ENCODE measurements at places on chromosomes 13 and 19. TPM values are rescaled to one million over a fixed set of nuclear protein-coding genes. Genes with fewer than 3 reads are reported as not detected.

TPM4 gene
- 253 TPM for polyA plus RNA-seq

MCEMP1 gene
- 1.6 TPM for polyA plus RNA-seq

ECSIT gene
- 31.0 TPM for polyA plus RNA-seq

KLF1 gene
- 0.09 TPM for polyA plus RNA-seq

HSD11B1L gene
- 6.5 TPM for polyA plus RNA-seq

SCGB2B2 gene
- polyA plus RNA-seq = 0.14 TPM

IGFL2 gene
- polyA plus RNA-seq = 6.9 TPM

SLC10A2 gene
- polyA plus RNA-seq = 0.07 TPM

TUBA3C gene
- polyA plus RNA-seq = not detected

LRG1 gene
- polyA plus RNA-seq = 2.1 TPM

TMEM190 gene
- polyA plus RNA-seq = 3.4 TPM

OR7D2 gene
- polyA plus RNA-seq = 0.07 TPM

KIR2DL1 gene
- 0.05 TPM for polyA plus RNA-seq

SIGLEC14 gene
- 7.3 TPM for polyA plus RNA-seq

SPRY2 gene
- 21.6 TPM for polyA plus RNA-seq

VSTM2B gene
- polyA plus RNA-seq = 0.16 TPM

ZSCAN5B gene
- 0.05 TPM for polyA plus RNA-seq

BICRA gene
- 8.1 TPM for polyA plus RNA-seq

ZNF730 gene
- polyA plus RNA-seq = 0.23 TPM

ZNF682 gene
- 19.6 TPM for polyA plus RNA-seq

KRTDAP gene
- 523 TPM for polyA plus RNA-seq

ZNF616 gene
- polyA plus RNA-seq = 5.2 TPM

TLE6 gene
- polyA plus RNA-seq = 4.9 TPM

KCNC3 gene
- polyA plus RNA-seq = 6.8 TPM

LMTK3 gene
- 1.5 TPM for polyA plus RNA-seq

SLC15A1 gene
- 1.2 TPM for polyA plus RNA-seq

PSG3 gene
- 0.05 TPM for polyA plus RNA-seq

FBN3 gene
- polyA plus RNA-seq = 0.16 TPM

IL4I1 gene
- 11.5 TPM for polyA plus RNA-seq

FAM216B gene
- polyA plus RNA-seq = 0.14 TPM

OR1M1 gene
- under 0.01 TPM for polyA plus RNA-seq

KCNN4 gene
- polyA plus RNA-seq = 22.9 TPM

PEG3 gene
- 1.3 TPM for polyA plus RNA-seq

KLHL1 gene
- 0.05 TPM for polyA plus RNA-seq

SKA3 gene
- 1.5 TPM for polyA plus RNA-seq

ZNF492 gene
- polyA plus RNA-seq = 0.23 TPM

PNMA8C gene
- 0.07 TPM for polyA plus RNA-seq

RNASEH2B gene
- polyA plus RNA-seq = 187 TPM

ZNF486 gene
- polyA plus RNA-seq = 4.8 TPM

UBXN6 gene
- polyA plus RNA-seq = 126 TPM

NCR1 gene
- 0.46 TPM for polyA plus RNA-seq

NUCB1 gene
- polyA plus RNA-seq = 119 TPM

CASP14 gene
- 13.0 TPM for polyA plus RNA-seq

LRRC4B gene
- polyA plus RNA-seq = 0.57 TPM

CLEC4G gene
- 3.2 TPM for polyA plus RNA-seq

PRSS57 gene
- 1.1 TPM for polyA plus RNA-seq

PBX4 gene
- polyA plus RNA-seq = 26.7 TPM

A1BG gene
- 77.3 TPM for polyA plus RNA-seq

ZIM2 gene
- 0.05 TPM for polyA plus RNA-seq

ZBTB7A gene
- polyA plus RNA-seq = 9.4 TPM

AZU1 gene
- polyA plus RNA-seq = 5.7 TPM

FUT1 gene
- 1.3 TPM for polyA plus RNA-seq

GPC6 gene
- 1.1 TPM for polyA plus RNA-seq

PLK5 gene
- 0.25 TPM for polyA plus RNA-seq

FUT2 gene
- polyA plus RNA-seq = 3.2 TPM

SULT2A1 gene
- polyA plus RNA-seq = 0.02 TPM

PLIN4 gene
- 2.3 TPM for polyA plus RNA-seq

ELAVL3 gene
- polyA plus RNA-seq = 0.05 TPM

Measured in thymus (tissue), 14 donors.